ENCODE measurements at places on chromosomes 16 and 17.

DNA sequence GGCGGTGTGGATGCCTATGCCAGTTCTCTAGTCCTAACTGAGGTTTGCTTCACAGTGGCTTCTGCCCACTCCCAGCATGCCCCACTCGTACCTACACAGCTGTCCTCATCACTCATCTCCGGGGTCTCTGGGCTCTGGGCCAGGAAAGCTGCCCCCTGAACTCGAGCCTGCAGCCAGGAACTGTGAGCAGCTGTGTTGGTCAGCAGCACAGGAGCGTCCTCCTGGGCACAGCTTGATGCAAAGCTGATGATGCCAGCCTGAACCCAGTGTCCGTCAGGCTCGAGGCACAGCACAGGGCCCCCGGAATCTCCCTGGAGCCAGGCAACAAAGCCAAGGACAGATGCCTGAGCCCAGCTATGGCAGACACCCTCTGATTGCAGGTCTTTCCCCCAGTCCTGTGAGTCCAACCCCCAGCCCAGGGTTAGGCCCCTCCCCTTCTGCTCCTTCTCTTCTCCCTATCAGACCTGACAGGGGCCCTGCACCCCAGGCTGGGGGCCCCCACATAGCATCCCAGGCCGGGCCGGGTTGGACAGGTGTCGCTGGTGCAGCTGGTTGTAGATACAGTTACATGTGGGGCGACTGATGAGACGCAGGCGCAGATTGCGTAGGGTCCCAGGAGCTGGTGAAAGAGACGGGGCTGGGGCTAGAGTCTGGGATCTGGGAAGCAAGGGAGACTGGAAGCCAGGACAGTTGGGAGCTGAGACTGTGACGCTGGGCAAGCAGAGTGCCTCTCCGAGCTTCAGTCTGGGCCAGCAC is 2.7 kb downstream of the PRSS53 start:
- no peak for DNase-seq

DNA sequence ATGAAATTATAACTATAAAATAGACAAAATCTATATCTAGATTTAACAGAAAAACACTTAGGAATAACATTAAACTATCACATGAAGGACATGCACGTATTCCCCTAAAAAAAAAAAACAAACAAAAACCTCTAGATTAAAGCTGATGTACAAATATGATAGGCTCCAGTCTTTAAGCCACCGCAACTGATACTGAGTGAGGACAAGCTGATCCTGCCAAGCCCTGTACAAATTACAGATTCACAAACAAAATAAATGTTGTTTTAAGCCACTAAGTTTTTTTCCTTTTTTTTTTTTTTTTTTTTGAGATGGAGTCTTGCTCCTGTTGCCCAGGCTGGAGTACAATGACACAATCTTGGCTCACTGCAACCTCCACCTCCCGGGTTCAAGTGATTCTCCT is 35.3 kb downstream of the SMURF2 start:
- DNase-seq, result no peak

GRCh38 chr17:30477774-30478115 is 537 bp downstream of the GOSR1 start:
- no peak for DNase-seq

DNA sequence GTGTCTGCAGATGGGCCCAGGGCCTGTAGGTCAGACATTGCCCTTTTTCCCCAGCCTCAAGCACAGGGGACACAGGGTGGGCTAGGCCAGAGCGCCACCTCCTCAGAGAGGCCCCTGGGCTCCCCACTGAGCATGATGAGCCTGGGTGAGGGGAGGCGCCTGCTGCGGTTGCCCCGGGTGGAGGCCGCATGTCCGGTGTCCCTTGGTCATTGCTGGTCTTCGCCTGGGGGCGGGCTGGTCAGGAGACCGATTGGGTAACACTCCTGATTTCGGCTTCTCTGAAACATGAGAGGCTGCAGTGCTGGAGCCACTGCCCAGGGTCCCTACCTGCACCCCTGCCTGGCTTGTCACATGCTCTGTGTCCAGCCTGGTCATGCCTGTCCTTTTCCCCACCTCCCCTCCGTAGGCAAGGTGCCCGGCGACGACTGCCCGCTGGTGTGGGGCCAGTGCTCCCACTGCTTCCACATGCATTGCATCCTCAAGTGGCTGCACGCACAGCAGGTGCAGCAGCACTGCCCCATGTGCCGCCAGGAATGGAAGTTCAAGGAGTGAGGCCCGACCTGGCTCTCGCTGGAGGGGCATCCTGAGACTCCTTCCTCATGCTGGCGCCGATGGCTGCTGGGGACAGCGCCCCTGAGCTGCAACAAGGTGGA is 2.4 kb upstream of the NPB start:
- DNase-seq, result no peak

GRCh38 chr17:78276098-78276887 is 44.9 kb downstream of the TMEM235 start:
- no peak for DNase-seq

- DNase-seq, result no peak
Observed at GRCh38 chr17:58470356-58470755, 17.9 kb downstream of the HSF5 start.

- no peak for DNase-seq
Observed at GRCh38 chr16:2786061-2786825, 1.1 kb downstream of the PRSS33 start.

DNA sequence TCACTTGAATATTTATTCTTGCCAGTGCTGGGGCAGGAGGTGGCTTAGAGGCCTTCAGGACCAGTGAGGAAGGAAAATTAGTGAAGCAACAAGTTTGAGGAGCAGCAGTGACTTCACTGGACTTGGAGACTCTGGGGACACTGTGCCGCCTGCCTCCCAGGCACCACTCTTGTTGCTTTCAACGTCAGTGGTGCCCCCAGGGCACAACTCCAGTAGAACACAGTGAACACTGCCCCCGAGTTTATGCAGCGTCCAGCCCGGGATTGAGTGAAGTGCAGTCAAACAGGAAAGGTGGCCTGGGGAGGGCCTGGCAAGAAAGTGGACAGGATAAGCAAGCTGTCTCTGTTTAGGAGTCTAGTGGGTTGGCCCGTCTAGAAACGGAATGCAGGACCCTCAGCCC is 24.4 kb upstream of the NAT9 start:
- no peak for DNase-seq

DNA sequence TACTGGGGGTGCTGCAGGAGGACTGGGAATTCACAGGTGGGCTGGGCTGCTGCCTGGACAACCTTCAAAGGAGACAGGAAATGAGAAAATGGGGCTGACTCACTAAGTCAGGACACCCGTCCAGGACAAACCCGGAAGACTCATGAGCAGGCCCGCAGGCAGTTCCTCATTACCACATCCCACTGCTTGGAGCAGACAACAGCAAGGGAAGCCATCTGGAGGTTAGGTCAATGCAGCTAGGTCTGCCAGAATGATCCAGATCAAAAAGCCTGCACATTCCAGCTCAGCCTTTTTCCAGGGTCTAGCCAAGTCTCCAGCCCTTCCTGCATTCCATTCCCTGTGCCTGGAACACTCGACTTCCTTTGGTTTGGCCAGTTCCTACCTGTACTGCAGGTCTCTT is 536.5 kb upstream of the CDH11 start:
- DNase-seq, result no peak

DNA sequence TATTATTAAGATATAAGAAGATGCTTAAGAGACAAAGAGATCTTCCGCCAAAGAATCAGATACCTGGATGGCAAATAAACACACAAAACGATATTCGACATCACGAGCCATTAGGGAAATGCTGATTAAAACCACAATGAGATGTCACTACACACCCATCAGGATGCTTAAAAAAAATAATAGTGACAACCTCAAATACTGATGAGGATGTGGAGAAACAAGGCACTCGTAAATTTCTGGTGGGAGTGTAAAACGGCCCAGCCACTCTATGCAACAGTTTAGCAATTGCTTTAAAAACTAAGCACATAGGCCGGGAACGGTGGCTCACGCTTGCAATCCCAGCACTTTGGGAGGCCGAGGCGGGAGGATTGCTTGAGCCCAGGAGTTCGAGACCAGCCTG is 39.4 kb downstream of the TBC1D16 start:
- DNase-seq, result no peak

DNA sequence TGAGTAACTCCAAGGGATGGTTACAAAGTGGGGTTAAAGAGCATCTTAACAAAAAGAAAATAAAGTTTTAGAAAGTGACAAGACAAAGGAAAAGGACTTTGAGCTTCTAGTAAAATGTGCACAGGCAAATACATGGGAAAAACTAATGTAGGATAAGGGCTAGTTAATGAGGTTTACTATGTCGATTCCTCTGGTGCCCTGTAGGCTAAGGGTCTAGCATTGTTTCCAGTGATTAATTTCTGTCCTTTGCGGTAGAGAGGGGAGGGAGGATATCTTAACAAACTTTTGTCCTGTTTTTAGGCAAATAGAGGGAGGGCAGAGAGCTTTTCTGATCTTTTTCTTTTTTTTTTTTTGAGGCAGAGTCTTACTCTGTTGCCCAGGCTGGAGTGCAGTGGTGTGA is 96.6 kb upstream of the SIAH1 start:
- no peak for DNase-seq

GRCh38 chr17:66190738-66191592 is 968 bp downstream of the CEP112 start:
- no peak for DNase-seq

DNA sequence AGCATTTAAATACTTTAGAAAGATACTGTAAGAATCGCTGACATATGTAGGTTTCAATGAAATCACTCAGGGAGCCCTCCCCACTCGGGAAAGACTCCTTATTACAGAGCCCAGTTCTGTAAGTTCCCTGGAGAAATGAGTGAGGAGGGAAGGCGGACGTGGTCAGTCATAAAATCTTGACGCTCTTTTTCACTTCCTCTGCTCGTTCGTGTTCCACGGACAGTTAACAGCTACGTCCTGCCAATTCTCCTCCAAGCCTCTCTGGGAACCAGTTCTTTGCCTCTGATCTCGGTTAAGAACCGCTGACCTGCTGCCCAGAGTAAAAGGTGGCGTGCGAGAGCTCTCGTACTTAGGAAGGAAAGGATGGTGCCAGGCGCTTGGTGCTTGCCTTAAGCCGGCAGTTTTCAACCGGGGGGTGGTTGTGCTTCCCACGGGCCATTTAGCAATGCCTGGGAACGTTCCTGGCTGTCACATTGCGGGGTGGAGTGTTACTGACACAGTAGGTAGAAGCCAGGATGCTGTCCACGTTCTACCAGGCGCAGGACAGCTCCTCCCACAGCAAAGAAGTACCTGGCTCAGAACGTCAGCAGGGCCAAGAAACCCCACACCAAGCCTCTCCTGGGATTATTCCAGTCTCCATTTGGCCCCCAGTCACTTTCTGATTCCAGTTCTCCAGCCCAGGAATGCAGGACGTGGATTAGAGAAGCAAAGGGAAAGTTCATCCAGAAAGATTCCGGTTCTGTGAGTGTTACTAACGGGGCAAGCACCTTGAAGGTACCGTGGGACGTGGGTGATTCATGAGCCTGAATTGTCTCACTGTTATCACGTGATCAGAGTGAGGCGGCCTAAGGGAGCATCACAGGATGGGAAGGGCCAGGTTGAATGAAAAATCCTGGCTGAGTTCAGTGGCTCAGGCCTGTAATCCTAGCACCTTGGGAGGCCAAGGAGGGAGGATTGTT is 87.7 kb downstream of the MRM3 start:
- peak; percentile 39 for DNase-seq

DNA sequence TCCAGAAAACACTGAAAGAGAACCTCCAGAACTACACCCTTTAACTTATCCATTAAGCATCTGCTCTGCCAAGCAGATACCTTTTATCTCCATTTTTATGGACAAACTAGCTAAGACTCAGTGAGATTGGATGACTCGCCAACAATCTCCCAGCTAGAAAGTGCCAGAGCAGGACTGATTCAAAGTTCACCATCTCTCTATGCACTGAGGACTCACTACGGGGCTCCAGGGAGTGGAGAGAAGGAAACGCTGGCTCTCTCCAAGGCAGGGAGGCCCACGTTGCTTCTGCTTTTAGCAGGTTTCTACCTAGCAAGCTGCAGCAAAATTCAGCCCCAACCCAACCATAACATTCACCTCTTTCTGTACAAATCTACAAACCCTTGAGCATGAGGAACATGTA is 52.8 kb upstream of the ARHGAP44 start:
- DNase-seq, result no peak

DNA sequence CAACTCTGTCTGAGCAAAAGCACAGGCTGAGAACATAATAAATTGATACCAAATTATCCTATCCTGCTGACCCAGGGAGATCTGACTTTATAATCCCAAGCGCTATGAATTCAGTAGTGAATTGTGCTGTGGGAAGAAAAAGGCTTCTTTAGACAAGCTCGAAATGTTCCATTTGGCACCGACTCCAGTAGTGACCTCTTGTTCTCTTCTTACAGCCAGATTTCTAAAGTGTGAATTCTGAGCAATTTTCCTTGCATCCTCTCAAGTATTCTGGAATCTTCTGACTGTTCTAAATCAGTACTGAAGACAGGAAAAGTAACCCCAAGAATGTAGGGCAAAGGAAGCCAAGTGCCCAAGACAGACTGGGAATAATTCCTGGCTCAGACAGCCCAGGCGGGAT is 58.2 kb downstream of the CDYL2 start:
- no peak for DNase-seq

- no peak for DNase-seq
Observed at GRCh38 chr17:41308918-41309359, at the start of gene KRTAP16-1. Gene KRTAP16-1 (minus strand): TSS chr17:41309309. CDS start chr17:41309253, 56 bp downstream.

- no peak for DNase-seq
Observed at GRCh38 chr17:54544249-54544648, 356.4 kb upstream of the TOM1L1 start.

GRCh38 chr17:79160980-79161636 is 86.5 kb downstream of the ENGASE start:
- DNase-seq, result no peak

- peak; percentile 32 for DNase-seq
Observed at GRCh38 chr17:58097384-58098088, 14.3 kb downstream of the DYNLL2 start.

DNA sequence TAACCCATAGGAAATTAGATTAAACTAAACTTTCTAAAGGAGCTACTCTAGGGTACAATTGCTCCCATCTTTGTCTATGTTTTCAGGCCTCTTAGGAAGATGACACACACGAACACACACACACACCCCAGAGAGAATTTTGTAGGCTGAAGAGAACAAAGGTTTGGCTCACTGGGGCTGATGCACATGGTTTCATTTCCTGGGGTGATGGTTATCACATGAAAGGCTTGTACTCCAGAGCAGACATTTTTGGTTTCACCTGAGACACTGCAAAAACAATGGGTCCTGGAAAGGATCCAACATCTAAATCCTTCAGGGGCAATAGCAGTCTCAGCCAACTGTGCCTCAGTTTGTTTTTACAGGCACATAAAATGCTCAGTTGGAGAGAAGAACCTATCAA is 62.8 kb downstream of the GRB7 start:
- DNase-seq, result no peak

GRCh38 chr16:72162105-72162692 is 9.8 kb downstream of the PMFBP1 start:
- no peak for DNase-seq

GRCh38 chr16:80105160-80105559 is 435.6 kb upstream of the DYNLRB2 start:
- DNase-seq, result no peak

DNA sequence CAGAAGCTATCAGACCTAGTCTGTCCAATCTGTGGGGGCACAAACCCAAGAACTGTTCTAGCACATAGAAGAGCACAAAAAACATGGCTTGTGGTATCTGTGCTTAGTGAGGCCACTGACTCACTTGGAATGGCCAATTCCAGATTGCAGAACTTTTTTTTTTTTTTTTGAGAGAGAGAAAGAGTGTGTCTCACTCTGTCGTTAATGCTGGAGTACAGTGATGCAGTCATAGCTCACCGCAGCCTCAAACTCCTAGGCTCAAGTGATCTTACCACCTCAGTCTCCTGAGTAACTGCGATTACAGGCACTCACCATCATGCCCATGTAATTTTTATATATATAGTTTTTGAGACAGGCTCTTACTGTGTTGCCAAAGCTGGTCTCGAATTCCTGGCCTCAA is 77.2 kb upstream of the CLEC3A start:
- no peak for DNase-seq

All from PC-9 (cell line).